ENCODE measurements at places on chromosomes 11 and 22. TPM values are rescaled to one million over a fixed set of nuclear protein-coding genes. Genes with fewer than 3 reads are reported as not detected.

- DNase-seq: no peak
Measured at GRCh38 chr11:46431211-46431610, 39.6 kb upstream of the CHRM4 start.

- DNase-seq: no peak
Measured at GRCh38 chr11:64208086-64208795, 1.7 kb downstream of the FERMT3 start.

TMPRSS13 gene
- total RNA-seq: 0.58 TPM

- no peak for DNase-seq
Measured at GRCh38 chr22:48259991-48260670, 1497.7 kb downstream of the TBC1D22A start.

ACRV1 gene
- not detected for total RNA-seq

PKP3 gene
- total RNA-seq: 0.49 TPM

CRYBA4 gene
- not detected for total RNA-seq

- no peak for DNase-seq
Measured at GRCh38 chr22:40603088-40603605, 33.4 kb downstream of the MRTFA start.

- DNase-seq: no peak
Measured at GRCh38 chr11:60169264-60169915, 13.5 kb downstream of the MS4A6A start.

SMTNL1 gene
- not detected for total RNA-seq

APOA4 gene
- not detected for total RNA-seq

Measured in sciatic nerve (tissue), 2 donors.